ENCODE measurements at places on chromosomes 16 and 17. TPM values are rescaled to one million over a fixed set of nuclear protein-coding genes. Genes with fewer than 3 reads are reported as not detected.

DNA sequence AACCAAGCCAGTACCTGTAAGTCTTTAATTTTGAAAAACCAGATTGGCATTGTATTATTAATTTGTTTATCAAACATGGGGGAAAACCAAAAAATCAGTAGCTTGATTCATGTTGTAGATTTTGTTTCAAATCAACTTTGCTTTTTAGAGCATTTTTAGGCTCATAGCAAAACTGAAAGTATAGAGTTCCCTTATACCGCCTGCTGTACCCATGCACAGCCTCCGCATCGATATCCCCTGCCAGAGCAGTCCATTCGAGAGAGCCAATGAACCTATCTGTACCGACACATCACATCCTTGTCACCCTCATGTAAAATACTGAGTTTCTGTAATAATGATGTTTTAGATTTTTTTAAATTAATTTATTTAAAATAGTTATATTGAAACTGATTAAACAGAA is 16.2 kb upstream of the MRC2 start:
- no peak for DNase-seq

- DNase-seq, result no peak
These were observed 83.9 kb downstream of the SOX9 start for GRCh38 chr17:72204742-72205141.

DNA sequence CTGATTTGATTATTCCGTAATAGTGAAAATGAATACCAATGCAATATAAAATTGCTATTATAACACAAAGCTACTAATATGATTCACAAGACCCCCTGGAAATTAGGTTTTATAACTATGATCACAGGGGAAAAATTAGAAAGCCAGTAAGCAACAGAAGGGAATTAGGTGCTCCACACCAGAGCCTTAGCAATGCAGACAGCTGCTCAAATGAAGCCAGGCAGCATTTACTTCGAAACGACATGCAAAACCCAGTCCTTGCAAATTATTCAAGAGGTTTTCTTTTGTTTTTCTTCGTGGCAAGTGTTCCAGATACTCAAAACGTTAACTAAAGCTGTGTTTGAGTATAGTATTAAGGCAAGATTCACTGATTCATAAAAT is 47.9 kb downstream of the TOX3 start:
- no peak for DNase-seq

PRSS53 gene
- total RNA-seq, result 5.3 TPM
